Activated naive CD4-positive, alpha-beta T cell treated with anti-CD3 and anti-CD28 coated beads for 36 hours (primary cell): ENCODE measurements at places on chromosomes 2 and 18. TPM values are rescaled to one million over a fixed set of nuclear protein-coding genes. Genes with fewer than 3 reads are reported as not detected.

Gene GCG
- not detected for total RNA-seq

Gene ACMSD
- total RNA-seq, result not detected

DNA sequence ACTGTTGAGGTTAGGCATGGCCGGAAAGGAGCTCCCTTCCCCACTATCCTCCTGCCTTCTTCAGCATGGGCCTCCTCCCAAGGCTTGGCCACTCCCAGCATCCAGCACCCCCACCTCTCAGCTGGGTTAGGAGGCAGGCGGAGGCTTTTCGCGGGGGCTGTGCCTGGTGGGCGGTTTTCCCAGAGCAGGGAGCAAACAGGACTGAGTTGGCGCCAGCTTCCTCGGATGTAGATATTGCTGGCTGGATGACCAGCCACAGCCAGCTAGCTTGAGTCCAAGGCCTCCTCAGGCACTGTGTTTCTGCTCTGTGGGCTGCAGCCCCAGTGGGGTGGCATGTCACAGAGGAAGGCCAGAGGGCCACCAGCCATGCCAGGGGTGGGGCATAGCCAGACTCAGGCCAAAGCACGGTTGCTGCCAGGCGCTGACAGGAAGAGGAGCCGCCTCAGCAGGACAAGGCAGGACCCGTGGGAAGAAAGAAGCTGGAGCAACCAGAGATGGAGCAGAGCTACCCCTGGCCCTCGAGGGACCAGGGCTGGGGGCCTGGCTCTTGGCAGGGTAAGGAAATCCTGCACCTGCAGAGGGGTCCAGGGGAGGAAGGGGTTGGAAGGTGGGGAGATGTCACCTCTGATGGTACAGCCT, at the start of gene TCF23:
TCF23 (plus strand) TSS at position 204 of the 639 bp plus-strand sequence; CDS start at position 334, 130 bp downstream.
- DNase-seq, result no peak

DNA sequence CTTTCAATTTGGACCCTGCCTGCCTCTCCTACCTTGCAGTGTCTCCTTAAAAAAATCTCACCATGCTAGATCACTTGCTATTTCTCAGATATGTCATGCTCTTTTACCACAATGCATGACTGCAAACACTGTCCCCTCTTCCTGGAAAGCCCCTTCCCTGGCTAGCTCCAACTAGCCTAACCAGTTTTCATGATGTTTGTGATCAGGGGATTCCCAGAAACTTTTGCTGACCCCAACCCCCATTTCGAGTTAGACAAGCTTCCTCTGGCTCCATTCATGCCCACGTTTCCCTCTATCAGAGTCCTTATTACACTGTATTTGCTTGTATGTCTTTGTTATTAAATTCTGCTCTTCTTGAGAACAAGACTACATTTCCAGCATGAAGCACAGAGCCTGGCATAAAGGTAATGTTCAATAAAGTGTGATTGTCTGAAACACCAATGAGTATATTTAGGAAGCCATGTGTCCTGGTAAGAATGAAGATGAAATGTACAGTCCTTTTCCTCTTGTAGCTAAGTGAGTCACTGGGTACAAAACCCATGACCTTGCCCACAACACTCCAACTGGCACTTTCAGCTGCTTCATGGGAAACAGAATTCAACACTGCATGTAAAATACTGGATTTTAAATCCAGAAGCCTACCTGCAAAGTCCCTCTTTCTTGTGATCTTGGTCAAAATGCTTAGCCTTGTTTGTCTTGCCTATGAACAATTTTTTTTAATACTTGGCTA, 62.0 kb upstream of the ATL2 start:
- DNase-seq, result peak; percentile 33

- DNase-seq, result peak; percentile 60
Measured at GRCh38 chr2:74206180-74206688, 7.8 kb downstream of the MTHFD2 start.

GRCh38 chr2:27441958-27442919, at the start of gene KRTCAP3:
Gene KRTCAP3 (plus strand): TSS chr2:27442381. CDS start chr2:27442413, 32 bp downstream.
- DNase-seq, result peak; percentile 24

GRCh38 chr2:218680061-218680460, 8.2 kb downstream of the STK36 start:
- DNase-seq, result no peak

DNA sequence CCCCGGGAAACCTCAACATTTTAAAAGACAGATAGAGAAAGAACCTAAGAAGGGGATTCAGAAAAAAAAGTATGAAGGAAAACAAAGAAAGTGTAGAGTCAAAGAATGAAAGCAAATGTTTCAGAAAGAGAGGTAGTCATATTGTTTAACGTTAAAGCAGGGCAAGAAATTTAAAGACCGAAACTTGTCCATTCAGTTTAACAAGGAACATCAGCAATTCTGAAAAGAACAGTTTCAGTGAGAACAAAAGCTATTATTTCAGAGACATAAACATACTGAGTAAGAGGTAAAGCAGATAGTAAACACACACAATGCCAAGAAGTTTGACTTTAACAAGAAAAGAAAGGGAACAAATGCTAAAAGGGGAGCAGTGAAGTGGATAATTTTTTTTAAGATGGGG, 41.1 kb downstream of the MBD2 start:
- no peak for DNase-seq

- DNase-seq, result peak; percentile 20
Measured at GRCh38 chr18:21444465-21445212, 155.9 kb downstream of the ESCO1 start.
